Common myeloid progenitor, CD34-positive (primary cell): ENCODE measurements at places on chromosomes 4 and X.

DNA sequence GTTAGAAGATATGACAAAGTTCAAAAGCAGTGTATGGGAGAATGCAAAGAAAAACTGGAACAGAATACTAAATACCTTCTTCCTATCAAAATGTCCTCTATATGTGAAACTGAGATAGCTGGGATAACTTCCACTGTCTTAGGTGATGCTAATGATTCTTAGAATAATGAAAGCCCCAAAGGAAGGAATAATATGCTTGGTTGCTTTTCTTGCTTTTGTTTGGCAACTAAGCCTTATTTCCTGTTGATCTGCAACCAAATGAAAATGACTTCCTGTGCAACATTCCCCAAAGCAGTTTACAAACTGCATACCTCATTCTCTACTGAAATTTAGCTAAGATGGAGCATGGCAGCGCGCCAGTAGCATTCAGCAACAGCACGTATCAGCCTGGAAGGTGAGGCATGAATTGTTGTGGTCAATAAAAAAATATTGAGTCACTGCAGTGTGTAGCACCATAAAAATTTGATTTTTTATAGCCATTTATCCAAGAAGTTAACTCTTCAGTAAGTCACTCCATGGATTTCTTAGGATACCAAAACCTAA, 18.7 kb downstream of the NDNF start:
- peaks cover 40% of the 10 kb centered on the region for H3K27me3 ChIP-seq
- no peak overlapping the region for H3K4me3 ChIP-seq
- no peaks in the 10 kb centered on the region for H3K4me1 ChIP-seq
- H3K27ac ChIP-seq: no peak overlapping the region

GRCh38 chr4:78710536-78710935, 65.6 kb upstream of the BMP2K start:
- no peak for DNase-seq
- H3K27me3 ChIP-seq: no peaks in the 10 kb centered on the region
- H3K36me3 ChIP-seq: no peaks in the 10 kb centered on the region
- no peak overlapping the region for H3K4me3 ChIP-seq
- H3K4me1 ChIP-seq: peaks cover 7% of the 10 kb centered on the region
- no peak overlapping the region for H3K27ac ChIP-seq

DNA sequence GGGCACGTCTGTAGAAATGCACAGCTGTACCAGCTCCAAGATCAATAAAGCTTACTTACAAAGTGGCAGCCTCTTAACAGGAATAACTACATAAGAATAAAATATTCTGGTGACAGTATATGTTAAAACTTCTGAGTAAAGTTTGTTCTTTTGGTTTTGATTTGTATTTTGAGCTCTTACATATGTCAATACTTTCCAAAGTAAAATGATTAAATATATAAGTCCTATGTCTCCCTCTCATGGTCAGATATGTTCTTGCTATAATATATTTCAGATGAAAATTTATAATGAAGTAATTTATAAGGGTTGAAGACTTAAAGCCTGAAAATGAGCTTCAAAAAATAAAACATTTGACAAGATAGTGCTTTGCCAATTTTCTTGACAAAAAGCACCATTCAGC, 254.4 kb downstream of the NPFFR2 start:
- peak; percentile 20 for DNase-seq
- no peaks in the 10 kb centered on the region for H3K4me1 ChIP-seq
- no peaks in the 10 kb centered on the region for H3K36me3 ChIP-seq
- no peak overlapping the region for H3K27ac ChIP-seq
- no peak overlapping the region for H3K4me3 ChIP-seq
- no peaks in the 10 kb centered on the region for H3K27me3 ChIP-seq

DNA sequence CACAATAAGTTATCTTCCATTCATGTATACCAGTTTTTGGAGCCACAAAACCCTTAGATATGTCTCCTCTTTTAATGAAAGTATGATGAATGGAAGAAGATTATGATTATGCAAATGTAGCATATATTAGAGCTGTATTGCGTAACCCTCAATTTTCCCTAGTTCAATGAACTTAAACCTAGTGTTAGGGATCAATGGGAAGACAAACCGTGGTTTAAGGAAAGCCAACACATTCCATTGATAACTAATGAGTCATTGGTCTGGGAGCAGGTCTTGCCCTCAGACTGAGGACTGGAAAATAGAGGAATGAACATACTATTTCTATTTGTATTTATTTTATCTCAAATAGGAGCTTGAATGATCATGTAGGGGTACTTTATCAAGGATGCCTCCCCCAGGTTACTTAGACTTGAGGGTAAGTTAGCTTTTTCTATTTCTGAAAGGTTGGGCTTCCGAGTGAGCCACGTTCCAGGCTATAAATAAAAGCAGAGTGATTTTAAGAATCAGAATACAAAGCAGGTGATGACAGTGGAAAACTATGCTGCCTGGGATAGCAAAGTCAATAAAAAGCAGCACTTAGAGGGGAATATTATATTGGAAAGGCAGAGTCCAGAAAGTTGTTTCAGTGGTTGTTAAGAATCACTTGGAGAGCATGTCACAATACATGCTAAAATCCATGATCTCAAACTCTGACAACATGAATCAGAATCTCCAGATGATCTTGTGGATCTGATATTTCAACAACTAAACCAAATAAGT, 356.0 kb downstream of the ADAM29 start:
- H3K36me3 ChIP-seq: no peaks in the 10 kb centered on the region
- no peak overlapping the region for H3K4me3 ChIP-seq
- H3K4me1 ChIP-seq: no peaks in the 10 kb centered on the region
- DNase-seq: no peak

GRCh38 chrX:538311-538710, 92.3 kb upstream of the SHOX start:
- H3K36me3 ChIP-seq: no peaks in the 10 kb centered on the region
- DNase-seq: no peak
- no peak overlapping the region for H3K4me3 ChIP-seq
- H3K27me3 ChIP-seq: no peaks in the 10 kb centered on the region
- H3K27ac ChIP-seq: no peak overlapping the region

GRCh38 chrX:112753116-112753515, 73.4 kb upstream of the LHFPL1 start:
- H3K27me3 ChIP-seq: no peaks in the 10 kb centered on the region
- H3K4me3 ChIP-seq: no peak overlapping the region
- DNase-seq: no peak
- no peaks in the 10 kb centered on the region for H3K4me1 ChIP-seq
- H3K27ac ChIP-seq: no peak overlapping the region
